ENCODE measurements at places on chromosomes 13 and 19. TPM values are rescaled to one million over a fixed set of nuclear protein-coding genes. Genes with fewer than 3 reads are reported as not detected.

Gene ZNF554
- total RNA-seq, result 2.9 TPM

Gene LAIR1
- not detected for total RNA-seq

Gene ZNF730
- 2.7 TPM for total RNA-seq

Gene C13orf46
- 0.39 TPM for total RNA-seq

Gene PRRG2
- total RNA-seq, result 0.37 TPM

Gene KCNK6
- 1.4 TPM for total RNA-seq

Gene TEKTIP1
- total RNA-seq, result not detected

All from subcutaneous preadipocyte (primary cell).